ENCODE measurements at places on chromosomes 16 and 17.

GRCh38 chr16:65808790-65809189 is 557.7 kb upstream of the CDH5 start:
- no peak for DNase-seq

- DNase-seq = no peak
Observed at GRCh38 chr16:57603115-57604024, 25.1 kb upstream of the ADGRG1 start.

GRCh38 chr17:69333561-69333960 is 6.6 kb upstream of the ABCA5 start:
- no peak for DNase-seq

- DNase-seq = no peak
Observed at GRCh38 chr17:41547921-41548843, 20.1 kb upstream of the KRT19 start.

DNA sequence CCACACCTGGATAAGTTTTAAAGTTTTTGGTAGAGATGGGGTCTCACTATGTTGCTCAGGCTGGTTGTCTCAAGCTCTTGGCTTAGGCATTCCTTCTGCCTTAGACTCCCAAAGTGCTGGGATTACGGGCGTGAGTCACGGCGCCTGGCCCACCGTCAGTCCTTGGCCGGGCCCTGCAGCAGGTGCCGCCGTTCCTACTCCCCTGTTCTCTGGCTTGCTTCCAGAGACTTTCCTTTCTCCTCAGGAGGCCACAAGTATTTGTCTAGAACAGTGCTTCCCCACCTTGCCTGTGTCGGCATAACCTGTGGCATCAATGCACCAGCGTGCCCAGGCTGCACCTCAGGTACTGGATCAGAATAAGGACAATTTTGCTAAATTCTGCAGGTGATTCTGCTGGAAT is 3.0 kb upstream of the MGAT5B start:
- no peak for DNase-seq

DNA sequence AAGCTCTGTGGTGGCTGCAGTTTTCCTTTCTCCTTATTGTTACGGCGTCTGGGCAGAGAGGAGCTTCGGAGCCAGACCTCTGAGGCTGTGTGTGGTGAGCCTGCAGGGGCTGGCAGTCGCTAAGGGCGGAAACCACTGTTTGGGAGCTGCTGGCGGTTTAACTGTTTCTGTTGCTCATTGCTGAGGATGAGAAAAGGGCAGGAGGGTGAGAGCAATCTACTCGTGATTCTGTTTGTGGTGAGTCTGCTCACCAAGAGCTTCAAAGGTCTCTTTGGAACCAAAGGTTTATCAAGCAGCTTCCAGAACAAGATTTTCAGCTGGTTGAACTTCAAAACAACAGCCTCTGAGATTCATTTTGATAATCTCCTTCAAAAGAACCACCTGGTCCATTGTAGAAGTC is 143.9 kb downstream of the ANKFN1 start:
- DNase-seq = no peak

All from SIG-M5 (cell line).